ENCODE measurements at places on chromosomes 7 and 10. TPM values are rescaled to one million over a fixed set of nuclear protein-coding genes. Genes with fewer than 3 reads are reported as not detected.

DNA sequence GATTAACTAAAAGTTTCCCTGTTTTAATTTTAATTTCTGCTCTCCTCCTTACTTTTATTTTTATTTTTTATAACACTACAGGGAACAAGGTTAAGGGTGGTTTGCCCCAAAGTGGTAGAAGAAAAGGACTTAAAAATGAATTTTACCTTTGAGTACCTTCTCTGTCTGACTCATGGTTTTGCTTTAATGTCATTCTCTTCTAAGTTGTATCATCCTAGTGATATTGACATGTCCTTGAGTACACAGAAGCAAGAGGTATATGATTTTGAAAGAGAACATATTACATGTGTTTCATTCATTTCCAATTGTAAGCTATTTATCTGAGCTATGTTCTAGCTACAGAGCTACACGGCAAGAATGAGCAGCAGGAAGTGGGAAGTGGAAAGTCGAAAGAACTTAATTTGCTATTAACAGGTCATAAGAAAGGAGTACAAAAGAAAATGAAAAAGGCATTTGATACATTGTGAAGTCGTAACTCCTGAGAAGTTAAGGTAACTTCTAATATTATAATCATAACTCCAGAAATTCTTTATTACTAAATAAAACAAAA, 112.5 kb downstream of the SEMA3A start:
- no peak for DNase-seq

DNA sequence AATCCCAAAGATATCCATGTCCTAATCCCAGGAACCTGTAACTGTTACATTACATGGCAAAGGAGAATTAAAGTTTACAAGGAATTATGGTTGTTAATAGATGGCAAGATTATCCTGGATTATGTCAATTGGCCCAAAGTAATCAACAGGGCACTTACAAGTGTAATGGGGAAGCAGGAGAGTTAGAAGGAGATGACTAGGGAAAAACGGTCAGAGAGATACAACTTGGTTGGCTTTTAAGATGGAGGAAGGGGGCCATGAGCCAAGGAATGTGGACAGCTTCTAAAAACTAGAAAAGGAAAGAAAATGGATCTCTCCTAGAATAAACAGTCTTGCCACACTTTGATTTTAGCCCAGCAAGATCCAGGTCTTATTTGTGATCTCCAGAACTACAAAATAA, 3.3 kb downstream of the JMJD1C start:
- DNase-seq = no peak

UPK3B gene
- 5.1 TPM for total RNA-seq

GRCh38 chr7:28272461-28272877, 91.9 kb upstream of the JAZF1 start:
- DNase-seq = no peak

GRCh38 chr10:132951926-132952325, 9.6 kb upstream of the CFAP46 start:
- no peak for DNase-seq

DNA sequence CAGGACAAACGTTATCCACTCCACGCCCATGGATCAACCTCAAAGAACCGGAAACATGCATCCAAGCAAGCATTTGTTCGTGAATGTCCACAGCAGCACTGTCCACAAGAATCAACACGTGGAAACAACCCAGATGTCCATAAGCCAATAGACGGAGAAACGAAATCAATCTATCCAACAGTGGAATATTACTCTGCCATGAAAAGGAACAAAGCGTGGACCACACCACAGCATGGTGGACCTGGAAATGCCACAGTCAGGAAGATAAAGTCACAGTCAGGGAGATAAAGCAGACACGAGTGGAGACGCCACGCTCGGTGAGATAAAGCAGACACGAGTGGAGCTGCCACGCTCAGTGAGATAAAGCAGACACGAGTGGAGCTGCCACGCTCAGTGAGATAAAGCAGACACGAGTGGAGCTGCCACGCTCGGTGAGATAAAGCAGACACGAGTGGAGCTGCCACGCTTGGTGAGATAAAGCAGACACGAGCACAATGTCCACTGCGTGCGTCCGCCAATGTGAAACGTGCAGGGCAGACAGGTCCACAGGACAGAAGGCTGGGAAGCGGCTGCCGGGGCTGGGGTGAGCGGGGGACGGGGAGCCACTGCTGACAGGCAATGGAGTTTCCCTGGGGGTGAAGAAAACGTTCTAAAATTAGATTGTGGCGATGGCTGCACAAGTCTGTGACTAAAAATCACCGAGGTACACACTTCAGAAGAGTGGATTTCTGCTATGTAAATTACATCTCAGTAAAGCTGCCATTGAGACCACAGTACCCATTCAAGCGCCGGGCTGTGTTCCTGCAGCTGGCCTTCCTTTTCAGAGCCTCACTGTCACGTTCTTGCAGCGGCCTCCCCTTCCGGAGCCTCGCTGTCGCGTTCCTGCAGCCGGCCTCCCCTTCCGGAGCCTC, 10.6 kb downstream of the GPER1 start:
- DNase-seq = no peak

Data from thoracic aorta (tissue), 2 donors.